ENCODE measurements at places on chromosomes 6 and 20. TPM values are rescaled to one million over a fixed set of nuclear protein-coding genes. Genes with fewer than 3 reads are reported as not detected.

DNA sequence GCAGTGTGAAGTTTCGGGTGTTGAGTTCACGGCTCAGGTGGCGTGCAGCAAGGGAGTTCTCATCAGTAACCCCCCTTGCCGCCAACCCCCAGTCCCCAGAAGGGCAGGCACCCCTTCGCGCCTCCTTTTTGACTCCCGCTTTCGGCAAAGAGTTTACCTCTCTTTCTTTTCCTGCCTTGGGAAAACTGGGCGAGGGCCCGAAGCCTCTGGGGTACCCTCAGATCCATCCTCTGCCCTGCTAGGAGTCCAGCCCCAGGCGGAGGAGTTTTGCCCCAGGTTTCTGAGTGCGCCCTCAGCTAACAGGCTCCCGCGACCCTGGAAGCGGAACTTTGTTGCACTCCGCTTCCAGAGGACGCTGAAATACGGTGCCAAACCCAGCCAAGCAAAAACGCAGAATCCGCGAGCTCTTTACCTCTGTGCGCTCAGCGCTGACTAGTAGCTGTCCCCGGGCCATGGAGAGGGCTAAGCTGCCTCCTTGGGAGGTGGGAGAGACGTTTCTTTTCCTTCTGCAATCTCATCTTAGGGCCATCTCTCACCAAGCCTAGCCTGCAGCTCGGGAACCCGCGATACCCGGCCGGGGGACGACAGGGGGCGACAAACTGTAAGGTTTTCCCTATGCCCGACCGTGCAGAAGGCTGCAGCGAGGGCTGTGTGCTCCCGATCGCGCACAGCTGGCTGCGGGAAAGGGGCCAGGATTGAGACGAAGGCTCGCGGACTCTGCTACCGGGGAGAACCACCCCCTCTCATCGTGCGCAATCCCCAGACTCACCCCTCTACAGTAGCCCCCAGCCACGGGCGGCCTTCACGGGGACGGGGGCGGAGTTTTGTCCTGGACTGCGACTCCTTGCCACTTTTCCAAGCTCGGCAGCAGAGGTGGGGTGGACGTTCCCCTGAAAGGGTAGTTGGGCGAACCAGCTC is 2.7 kb upstream of the PAX1 start:
- peak; percentile 52 for DNase-seq

Gene DEFB124
- total RNA-seq, result not detected

GRCh38 chr6:116376149-116376548 is 5.4 kb downstream of the DSE start:
- no peak for DNase-seq

- no peak for DNase-seq
These were observed 82.0 kb upstream of the EDN1 start for GRCh38 chr6:12208190-12208589.

Gene HLA-DRB1
- total RNA-seq, result 11.8 TPM

All from activated naive CD8-positive, alpha-beta T cell treated with anti-CD3 and anti-CD28 coated beads, Interleukin-2, amount 10 ng/mL, durations not matched to agents 7 days and 5 days (primary cell).